Fibroblast of mammary gland (primary cell): ENCODE measurements at places on chromosomes 2 and 18.

DNA sequence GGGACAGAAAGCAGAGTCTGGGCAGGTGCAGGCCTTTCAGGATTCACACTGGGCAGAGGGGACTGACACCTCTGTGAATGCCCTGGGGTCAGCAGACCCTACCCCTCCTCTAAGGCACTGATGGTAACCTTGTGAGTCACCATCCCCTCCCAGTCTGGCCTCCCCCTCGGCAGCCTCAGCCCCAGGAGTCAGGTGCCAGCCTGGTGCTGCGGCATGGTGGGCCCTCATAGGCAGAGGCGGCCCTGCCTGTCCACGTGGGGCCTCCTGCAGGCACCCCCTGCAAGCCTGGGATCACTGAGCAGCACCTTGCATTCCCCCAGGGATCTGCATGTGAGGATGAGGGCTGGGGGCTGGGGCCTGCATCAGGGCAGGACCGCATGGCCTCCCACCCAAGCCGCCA is 4.8 kb upstream of the GPR17 start:
- DNase-seq: no peak

DNA sequence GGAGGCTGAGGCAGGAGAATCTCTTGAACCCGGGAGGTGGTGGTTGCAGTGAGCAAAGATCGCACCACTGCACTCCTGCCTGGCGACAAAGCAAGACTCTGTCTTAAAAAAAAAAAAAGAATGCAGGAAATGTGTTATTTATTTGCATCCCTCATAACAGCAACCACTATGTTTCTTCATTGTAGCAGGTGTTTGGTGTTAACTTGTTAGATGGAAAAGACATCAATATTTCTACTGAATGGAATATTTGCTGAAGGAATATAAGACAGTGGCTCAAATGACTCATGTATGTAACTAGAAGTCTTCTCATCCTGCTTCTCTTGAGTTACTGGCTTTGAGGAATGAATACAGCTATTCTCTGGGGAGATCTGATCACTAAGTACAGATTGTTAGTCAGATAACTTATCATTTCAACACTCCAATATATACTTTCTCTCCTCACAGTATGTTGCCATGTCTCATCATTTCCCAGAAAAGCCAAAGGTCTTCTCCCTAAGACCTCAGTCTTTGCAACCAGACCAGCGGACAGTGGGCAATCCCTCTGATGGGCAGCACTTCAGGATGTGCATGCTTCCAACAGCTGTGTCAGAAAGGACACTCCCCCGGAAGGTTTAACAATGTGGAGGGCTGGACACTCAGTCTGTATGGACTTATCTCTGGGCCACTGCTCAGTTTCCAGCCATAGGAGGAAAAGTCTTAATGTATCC is 104.4 kb upstream of the STK17B start:
- peak; percentile 97 for DNase-seq

GRCh38 chr18:49859725-49860124 is 46.4 kb upstream of the ACAA2 start:
- no peak for DNase-seq

- peak; percentile 100 for DNase-seq
Observed at GRCh38 chr2:12456293-12457106, 260.2 kb upstream of the TRIB2 start.

DNA sequence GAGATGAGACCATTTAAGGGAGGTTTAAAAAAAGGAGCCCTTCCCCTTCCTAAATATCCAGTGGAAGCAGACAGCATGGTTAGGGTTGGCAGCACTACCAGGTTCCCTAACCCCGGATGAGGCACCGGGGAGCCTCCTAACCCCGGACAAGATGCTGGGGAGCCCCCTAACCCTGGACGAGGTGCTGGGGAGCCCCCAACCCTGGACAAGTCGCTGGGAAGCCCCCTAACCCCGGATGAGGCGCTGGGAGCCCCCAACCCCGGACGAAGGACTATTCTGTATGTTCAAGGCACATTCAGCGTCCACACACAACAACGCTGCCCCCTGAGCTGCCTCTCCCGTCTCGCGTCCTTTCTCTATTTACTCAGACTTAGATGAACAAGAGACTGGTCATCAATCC is 51.9 kb downstream of the ANKMY1 start:
- DNase-seq: no peak

DNA sequence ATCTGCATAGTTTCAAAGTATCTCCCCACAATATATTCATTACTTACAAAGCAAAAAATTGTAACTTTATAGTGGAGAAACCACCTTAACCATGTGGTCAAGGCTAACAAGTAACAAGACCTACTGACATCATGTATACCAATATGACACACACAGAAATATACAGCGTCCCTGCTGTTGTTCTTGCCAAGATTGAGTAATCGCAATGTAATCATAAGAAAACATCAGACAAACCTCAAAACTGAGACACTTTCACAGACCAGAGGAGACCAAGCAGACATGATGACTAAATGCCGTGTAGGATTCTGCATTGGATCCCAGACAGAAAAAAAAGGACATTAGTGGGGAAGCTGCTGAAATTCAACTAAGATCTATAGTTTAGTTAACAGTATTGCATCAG is 123.0 kb downstream of the ACAA2 start:
- peak; percentile 98 for DNase-seq

DNA sequence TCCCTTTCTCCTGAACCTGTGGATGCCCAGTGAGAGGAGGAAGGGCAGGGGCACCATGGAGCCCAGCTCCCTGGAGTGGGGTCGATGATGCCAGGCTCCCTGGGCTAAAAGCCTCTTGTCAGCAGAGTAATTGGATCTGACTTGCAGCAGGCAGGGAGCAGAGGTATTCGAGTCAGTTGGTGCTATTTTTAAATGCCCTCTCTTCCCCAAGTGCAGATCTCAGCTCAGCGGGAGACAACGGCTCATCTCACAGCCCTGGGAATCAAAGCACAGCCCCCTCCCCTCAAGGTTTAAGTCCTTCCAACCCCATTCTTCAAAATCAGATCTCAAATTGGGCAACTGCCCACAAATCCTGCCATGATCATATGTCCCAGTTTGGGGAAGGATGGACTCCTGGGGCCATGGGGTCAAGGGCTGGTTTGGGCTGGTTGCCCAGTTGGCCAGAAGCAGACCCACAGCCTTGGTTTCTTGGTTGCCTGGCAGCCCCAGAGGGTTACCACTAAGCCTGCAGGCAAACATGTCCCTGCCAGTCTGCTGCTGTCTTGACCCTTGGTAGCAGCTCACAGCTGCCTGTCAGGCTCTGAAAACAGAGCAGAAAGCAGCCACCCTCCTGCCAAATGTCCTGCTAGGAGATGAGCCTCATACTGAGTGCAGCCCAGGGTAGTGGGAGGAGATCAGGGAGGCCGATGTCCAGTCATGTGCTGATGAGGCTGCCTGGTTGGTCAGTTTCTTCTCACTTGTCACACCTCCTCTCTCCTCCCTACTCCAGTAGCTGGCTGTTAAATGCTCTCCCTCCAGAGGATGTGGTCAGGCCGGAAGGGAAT is 244.9 kb downstream of the LOXHD1 start:
- no peak for DNase-seq

GRCh38 chr2:20175267-20175666 is 49.7 kb downstream of the SDC1 start:
- no peak for DNase-seq

DNA sequence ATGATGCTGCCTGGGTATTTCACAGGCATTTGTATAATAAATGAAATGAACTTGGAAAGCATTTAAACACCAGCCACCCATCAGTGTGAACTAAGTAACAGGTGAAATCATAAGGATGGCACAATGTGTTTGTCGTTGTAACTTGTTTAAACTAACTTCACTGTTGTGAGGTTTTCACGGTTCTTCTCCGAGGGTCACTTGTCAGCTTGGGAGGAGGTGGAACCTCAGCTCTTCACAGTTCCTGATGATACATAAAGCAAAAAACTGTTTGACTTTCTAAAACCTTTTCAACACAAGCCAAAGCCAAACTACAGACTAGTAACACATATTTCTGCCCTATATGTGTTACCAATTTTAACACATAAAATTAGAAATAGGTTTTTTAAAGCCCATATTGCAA is 13.1 kb downstream of the TMEM18 start:
- no peak for DNase-seq

GRCh38 chr2:54249629-54250028 is 6.4 kb downstream of the TSPYL6 start:
- DNase-seq: no peak

DNA sequence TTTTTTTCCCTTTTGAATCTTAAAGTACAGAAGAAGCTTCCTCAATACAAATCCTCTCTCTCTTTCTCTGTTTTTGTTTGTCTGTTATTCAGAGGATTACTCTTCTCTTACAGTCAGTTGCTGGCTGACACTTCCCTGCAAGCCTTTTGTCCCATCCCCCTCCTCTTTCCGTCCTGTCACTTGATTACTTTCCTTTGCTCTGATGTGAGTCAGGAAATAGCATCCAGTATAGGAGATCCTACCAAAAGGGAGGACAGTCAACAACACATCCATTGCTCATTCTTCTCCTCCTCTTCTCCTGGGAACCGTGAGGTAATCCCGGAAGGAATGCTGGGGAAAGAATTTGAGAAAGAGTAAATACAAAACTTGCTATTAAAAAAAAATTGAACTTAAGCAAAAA is 79.3 kb upstream of the SCN7A start:
- peak; percentile 56 for DNase-seq

DNA sequence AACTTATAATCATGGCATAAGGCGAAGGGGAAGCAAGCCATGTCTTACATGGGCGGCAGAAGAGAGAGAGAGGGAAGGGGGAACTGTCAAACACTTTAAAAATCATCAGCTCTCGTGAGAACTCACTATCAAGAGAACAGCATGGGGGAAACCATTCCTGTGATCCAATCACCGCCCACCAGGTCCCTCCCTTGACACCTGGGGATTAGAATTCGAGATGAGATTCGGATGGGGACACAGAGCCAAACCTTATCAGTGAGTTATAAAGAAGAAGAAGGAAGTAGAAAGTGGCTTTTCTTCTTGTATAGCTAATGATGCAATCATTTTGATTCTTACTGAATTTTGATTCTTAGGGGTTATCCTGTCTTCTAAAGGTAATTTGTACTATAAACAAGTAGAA is 51.4 kb downstream of the SMCHD1 start:
- DNase-seq: no peak

DNA sequence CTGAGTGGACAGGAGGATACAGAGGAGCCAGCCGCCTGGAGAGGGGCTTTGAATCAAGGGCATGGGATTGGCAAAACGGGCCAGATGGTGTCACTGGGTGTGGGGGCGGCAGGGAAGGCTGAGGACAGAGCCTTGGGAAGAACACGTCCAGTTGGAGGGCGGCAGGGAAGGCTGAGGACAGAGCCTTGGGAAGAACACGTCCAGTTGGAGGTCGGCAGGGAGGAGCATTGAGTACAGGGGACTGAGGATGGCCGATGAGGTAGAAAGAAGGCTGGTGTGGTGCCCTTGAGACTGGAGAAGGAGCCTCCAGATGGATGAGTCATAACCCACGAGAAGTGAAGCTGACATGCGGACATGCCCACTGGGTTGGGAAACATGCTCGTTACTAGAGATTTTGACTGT is 4.5 kb downstream of the HES6 start:
- peak; percentile 34 for DNase-seq

- DNase-seq: peak; percentile 61
Observed at GRCh38 chr2:58039170-58039611, 7.4 kb upstream of the VRK2 start.

DNA sequence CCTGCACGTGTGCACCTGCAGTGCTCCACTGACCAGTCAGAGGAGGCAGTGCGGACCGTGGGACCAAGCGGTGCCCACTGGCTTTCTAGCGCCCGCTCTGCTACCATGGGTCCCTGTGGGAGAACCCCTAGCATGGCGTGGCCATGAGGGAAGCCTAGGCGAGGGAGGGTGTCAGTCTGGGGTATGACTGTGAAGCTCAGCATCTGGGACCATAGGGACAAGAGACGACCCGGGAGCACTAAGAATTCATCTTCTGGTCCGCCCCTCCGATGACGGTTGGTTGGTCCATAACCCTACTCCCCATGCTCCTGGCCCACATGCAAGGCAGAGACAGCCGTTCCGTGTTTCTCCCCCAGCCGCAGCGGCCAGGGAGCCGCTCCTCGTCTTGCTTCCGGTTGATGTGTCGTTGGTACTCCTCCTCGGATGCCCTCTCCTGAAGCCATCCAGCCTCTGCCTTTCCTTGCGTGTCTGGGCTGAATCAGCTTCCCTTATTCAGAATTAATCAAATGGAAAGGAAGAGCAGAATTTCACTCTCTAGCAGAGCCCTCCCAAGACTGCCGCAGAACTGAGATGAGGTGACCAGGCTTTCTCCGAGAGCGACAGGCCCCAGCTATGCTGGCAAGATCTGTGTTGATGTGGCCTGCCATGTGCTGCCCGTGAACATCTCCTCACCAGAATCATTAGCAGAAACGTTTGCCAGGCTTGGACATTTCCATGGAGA is 23.0 kb downstream of the COX7A2L start:
- no peak for DNase-seq
